Activated T-helper 2 cell treated with anti-CD3 and anti-CD28 coated beads, Interferon-gamma antibody, Interleukin-2, Interleukin-4, amounts not matched to agents 10 μg/mL and 5 μg/mL and 100 μg/mL, durations not matched to agents 14 hours and 24 hours and 36 hours (primary cell): ENCODE measurements at places on chromosomes 1 and 21.

GRCh38 chr1:80241566-80241965, 1235.0 kb upstream of the ADGRL4 start:
- DNase-seq, result no peak

DNA sequence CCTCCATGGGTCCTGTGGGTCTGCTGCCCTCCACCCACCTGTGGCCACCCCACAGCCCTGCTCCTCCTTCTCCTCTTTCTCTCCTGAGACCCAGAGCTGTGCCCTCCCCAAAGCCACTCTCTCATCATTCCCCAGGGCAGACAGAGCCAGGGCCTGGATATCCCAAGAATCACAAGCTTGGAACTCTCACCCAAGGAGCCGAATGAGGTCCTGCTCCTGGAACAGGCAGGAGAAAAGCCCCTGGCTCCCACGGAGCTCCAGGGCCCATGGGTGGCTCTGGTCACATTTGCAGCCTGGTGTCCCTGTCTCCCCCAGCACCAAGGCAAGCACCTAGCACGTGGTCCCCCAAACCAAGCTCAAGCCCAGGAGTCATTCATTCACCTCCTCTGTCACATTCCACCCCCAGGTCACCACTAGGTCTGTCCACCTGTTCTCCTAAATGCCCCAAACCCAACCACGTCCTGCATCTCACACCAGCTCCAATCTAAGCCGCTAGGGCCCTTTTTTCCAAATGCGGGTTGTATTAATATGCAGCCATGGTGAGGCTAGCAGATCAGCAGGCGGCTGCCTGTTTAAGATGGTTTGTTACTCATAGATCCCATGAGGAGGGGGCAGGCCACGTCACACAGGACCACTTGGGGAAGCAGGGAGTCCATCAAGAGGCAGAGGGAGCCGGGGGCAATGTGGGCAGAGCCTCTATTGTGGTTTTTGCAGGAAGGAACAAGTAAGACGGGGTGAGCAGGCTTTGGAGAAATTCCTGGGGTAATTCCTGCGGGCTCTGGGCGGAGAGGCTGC, 215.5 kb upstream of the VAMP3 start:
- DNase-seq, result no peak

DNA sequence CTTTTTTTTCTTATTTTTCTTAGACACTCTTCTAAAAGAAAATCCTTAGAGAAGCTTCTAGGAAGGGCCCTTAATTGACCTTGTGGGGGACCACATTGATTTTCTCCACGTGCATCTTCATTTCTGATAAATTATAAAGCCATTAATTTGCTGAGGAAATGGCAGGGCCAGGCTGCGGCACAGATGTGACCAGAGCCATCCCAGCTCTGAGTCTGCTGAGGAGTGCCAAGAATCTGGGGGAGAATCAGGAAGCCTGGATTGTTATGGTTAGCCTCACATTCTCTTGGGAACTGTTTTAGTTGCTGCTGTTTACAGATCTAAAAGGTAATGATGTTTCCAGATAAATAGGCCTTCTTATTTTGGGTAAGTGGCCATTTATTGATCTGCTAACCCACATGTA, 16.2 kb downstream of the PROX1 start:
- no peak for DNase-seq

GRCh38 chr1:20663365-20663764, 2.2 kb upstream of the DDOST start:
- DNase-seq, result no peak

DNA sequence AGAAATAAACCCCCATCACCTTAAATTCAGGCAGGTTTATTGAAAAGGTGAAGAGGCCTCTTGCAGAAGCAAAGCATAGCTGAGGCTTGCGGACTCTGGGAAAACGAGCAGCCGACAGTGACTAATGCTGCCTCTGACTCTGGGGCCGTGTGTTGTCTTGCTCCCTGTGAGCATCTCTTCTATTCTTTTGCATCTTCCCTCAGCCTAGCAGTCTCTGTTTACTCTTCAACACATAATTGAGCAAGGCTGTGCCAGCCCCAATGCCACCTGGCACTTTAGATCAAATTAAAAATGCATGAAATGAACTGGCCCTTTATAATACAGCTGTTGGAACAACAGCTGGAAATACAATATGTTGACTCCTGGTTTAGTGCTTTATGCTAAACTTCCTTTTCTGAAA, 18.4 kb upstream of the REG4 start:
- no peak for DNase-seq

- no peak for DNase-seq
Measured at GRCh38 chr1:62452951-62453350, 16.1 kb downstream of the USP1 start.

DNA sequence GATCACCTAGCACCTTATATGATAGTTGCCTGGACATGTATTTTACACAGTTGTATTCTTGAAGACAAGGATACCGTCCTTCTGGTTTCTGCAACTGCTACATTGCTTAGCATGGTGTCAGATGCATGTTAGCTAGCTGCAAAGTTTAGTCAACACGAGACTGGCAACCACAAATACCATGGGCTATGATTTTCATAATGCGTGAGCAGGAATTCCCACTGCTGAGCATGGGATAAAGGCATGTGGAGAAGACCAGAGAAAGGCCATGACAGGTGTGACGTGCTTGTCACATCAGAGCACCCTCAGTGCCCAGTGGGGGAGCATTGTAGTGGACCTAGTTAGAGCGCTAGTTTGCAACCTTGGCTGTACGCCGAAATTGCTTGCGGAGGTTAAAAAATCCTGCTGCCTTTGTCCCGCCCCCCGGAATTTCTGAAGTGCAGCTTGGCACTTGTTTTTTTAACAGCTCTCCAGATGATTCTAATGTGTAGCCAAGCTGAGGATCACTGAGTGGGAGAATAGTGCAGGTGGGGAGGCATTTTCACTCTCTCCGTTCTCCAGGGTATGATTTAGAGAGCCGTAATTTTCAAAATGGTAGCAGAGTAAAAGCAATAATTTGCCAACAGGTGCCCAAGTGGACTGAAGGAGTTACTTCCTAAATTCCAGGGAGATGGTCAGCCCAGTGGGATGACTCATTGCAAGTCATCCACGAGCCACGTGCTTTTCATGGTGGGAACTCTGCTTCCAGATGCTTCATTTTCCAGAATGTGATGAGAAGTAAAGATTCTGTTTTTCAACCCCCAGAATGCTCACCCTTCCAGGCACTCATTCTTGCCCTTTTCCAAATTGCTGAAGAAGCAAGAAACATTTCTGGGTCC, 81.0 kb downstream of the CNIH3 start:
- no peak for DNase-seq

GRCh38 chr1:160377585-160378206, 10.8 kb downstream of the NHLH1 start:
- DNase-seq, result no peak

- no peak for DNase-seq
Measured at GRCh38 chr1:202145068-202145743, 669 bp upstream of the ARL8A start.
